NCI-H1048 (cell line): ENCODE measurements at places on chromosomes 6 and 20.

DNA sequence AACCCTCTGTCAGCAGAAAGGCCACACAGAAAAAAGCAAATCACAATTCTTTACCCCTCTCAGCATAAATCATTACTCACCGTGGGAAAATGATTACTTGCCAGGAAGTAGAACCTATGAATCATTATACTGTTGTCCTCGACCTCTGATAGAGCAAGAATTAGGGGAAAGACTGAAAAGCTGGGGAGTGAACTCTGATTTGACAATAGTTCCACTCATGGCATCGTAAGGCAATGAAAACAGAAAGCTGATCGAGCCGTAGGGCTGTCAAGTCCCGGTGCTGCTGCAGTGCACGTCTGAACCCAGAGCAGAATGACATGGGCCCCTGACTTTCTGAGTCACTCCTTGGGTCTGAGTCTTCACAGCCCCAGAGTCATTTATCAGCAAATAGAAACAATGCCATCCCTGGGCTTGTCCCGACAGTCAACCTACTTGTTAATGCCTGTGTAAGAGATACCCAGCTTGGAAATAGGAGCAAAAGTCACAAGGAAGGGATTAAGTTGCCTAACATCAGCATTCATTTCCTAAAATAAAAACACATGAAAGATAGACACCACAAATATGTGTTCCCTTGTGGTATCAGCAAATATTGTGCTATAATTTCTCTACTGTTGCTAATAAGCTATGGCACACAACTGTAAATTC is 224.8 kb upstream of the MARCKS start:
- DNase-seq: no peak

GRCh38 chr6:56033401-56033800 is 158.0 kb upstream of the BMP5 start:
- no peak for DNase-seq

GRCh38 chr20:23566199-23566932 is 1.9 kb downstream of the CST9L start:
- no peak for DNase-seq

GRCh38 chr6:149136913-149137286 is 180.6 kb upstream of the TAB2 start:
- no peak for DNase-seq

DNA sequence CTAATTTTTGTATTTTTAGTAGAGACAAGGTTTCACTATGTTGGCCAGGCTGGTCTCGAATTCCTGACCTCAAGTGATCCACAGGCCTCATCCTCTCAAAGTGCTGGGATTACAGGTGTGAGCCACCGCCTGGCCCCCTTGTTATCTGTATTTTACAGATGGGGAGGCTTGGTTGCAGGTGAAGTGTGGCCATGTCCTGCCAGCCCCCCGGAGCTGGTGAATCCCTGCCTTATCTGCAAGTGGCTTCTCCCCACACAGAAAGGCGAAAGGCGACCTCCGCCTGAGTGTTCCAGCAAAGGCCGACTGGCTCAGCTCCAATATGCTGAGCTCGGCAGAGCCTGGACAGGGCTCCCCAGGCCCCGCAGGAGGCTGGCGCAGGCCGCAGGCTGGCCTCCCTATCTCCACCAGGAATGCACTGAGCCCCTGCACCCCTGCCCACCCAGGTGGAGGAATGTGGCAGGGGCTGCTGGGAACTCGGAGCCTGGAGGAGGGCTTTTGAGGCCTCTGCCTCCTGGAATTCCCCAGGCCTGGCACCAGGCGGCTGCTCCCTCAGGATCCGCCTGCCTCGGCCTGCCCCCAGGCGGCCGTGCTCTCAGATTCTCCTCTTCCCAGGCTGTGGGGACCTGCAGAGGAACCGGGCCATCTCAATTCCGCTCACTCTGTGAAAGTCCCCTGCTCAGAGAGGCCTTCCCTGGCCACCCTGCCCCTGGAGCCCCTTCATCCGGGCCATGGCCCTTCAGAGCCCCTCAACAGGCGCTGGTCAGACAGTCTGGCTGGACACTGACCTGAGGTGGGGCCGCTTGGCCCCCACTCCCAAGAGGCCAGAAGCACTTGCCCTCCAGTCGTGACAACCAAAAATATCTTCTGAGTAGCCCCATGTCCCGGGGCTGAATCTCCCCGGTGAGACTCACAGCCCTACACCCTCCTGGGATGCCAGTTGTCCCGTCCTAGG is 9.3 kb upstream of the LAMA5 start:
- no peak for DNase-seq

DNA sequence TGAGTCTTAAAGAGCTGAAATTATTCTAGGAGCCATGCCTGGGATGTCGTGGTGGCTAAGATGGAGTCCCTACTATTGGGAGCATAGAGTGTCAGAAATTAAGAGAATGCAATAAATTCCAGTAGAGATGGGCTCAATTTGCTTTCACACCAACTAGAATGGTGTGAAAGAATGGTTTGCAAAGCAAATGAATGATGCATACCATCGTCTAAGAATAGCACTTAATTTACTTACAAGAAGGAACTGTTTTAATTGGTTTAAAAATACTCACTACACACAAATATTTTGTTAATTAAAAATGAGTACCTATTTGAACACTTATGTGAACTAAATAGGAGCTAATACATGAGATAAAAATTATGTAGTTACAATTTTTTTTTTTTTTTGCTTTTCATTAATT is 132.6 kb downstream of the GMPR start:
- no peak for DNase-seq

- no peak for DNase-seq
These were observed 239.6 kb downstream of the ERMARD start for GRCh38 chr6:169991031-169991390.

GRCh38 chr6:118710616-118711015 is 59.2 kb upstream of the CEP85L start:
- no peak for DNase-seq

GRCh38 chr6:34487536-34487935 is 21.7 kb downstream of the PACSIN1 start:
- DNase-seq: no peak

- DNase-seq: peak; percentile 22
These were observed 62.0 kb downstream of the HIVEP2 start for GRCh38 chr6:142883011-142883410.

- DNase-seq: no peak
These were observed 22.9 kb upstream of the NOL4L start for GRCh38 chr20:32607727-32608663.

DNA sequence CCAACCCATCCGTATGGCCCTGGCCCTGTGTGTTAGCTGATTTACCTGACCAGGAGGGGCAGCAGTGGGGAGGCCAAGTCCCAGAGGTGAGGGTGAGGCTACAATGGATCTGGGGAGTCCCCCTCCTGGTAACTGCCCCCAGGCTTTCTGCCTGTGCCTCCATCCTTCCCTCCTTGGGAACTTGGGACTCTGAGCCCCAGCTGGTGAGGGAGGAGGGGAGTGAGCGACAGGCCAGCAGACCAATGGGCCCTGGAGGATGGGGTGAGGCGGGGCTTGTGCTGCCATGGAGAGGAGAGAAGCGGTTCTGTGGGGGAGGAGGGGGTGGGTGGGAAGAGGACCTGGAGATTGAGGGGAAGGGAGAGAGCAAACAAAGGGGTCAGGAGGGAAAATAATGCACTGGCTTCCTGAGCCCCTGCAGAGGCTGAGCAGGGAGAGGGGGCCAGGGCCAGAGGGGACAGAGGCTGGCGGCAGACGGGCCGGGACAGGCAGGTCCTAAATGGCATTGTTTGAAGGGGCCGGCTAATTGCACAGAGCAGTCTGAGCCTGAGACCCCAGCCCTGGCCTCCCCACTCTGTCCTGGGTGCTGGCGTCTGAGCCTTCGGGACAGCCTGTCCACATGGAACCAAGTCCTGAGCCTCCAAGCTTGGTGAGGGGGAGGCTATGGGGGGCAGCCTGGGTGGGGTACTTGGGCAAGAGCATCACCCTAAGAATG is 17.5 kb downstream of the DNMT3B start:
- DNase-seq: no peak

DNA sequence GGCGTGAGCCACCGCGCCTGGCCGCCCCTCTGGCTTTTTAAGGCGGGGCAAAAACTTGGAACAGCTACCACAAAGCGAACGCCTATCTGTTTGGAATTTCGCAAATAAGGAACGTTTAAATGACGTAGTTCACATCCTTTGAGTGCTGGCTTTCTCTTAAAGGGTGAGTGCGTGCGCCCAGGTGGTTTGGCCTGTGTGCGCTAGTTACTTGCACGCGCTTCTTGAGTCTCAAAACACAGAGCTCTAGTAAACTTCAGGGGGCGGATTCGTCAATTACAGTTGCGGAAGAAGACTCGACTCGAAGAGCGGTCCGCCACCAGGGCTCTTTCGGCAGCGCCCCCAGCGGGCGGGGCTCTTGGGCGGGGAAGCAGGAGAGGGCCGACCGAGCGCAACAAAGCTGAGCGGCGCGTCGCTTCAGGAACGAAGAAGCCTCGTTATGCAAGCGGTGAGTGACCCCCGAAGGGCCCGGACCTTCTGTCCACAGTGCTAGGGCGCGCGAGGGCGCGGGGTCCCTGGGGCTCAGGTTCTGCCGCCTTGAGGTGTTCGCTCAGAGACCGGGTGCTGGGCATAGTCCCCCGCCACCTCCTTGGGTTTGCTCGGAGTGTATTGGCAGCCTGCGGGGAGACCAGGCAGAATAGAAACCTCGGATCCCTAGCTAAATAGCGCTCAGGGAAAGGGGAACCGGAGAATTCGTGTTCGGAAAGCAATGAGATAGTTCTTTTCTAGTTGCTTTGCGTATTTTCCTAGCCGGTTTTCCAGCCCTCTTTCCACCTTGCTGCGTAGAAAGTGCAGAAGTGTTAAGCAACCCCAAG is at the start of gene SYCP2L:
SYCP2L (plus strand) TSS at position 362 of the 812 bp plus-strand sequence; CDS start at position 437, 75 bp downstream.
- DNase-seq: no peak

GRCh38 chr6:30494291-30494861 is 5.1 kb downstream of the HLA-E start:
- DNase-seq: no peak

DNA sequence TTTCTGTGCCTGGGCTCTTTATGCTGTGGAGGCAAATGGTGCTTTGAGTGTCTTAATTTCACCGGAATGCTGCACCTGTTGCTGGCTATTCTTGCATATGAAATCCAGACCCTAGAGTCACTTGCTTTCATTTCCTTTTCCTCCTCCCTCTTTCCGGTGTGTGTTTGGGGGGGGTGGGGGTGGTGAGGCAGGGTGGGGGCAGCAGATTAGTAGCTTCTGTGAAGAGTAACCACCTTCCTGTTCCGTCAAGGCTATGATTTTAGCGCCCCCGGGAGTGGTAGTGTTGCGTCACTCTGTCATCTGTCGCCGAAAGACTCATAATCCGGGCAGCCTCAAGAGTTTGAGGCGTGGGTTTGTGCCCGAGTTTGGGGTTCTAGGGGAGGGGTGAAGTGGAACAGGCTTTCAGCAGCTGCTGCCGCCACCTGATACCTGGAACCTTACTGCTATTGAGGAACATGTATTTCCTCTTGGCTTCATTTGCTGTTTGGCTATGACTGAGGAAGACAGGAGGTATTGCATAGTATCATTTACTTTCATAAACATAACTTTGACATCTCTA is 49.1 kb downstream of the UTRN start:
- no peak for DNase-seq

DNA sequence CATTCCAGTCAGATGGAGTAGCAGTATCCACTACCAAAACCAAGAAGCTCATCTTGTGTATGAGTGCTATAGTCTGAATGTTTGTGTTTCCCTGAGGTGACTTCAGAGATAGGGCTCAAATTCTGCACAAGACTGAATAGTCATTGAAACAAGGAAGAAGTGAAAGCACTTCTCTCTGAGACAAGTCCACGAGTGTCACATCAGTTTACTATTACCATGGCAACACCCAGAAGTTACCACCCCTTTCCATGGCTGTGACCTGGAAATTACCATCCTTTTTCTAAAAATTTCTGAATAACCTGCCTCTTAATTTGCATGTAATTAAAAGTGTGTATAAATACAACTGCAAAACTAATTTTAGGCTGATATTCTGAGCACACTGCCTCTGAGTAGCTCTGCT is 682.1 kb upstream of the ADGRB3 start:
- DNase-seq: no peak

GRCh38 chr6:84618046-84618752 is 146.2 kb downstream of the TBX18 start:
- DNase-seq: no peak

- no peak for DNase-seq
These were observed 220.2 kb upstream of the EXOC2 start for GRCh38 chr6:912871-913835.

- DNase-seq: no peak
These were observed 103.5 kb upstream of the AKAP12 start for GRCh38 chr6:151136141-151136755.

GRCh38 chr6:12030993-12031550 is 19.0 kb downstream of the HIVEP1 start:
- no peak for DNase-seq

DNA sequence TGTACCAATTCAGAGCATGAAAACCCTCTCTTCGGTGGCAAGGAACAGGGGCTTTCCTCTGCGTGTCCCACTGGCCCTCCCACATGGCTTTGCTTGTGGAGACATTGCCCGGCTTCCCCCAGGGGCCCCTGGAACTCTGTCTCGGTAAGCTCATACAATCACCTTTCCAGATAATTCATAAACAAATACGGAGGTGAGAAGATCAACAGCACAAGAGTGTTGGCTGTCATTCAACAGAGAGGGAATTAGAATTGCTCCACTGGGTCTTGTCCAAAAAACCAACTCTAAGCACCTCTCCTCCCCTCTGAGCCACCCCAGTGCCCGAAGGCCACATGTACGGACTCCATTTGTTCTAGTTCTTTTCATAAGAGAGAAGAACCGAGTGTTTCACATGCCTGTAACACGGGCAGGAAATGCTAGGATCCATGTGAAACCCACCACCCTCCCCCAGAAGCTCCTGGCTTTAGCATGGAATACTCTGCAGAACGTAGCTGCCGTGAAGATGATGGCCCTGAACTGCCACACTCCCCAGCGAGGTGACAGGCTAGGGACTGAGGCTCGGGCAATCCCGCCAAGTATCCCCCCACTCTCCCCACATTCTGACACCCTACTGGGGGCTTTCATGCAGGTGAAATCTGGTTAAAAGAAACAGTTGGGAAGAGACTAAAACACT is 24.6 kb upstream of the FOXC1 start:
- DNase-seq: no peak

DNA sequence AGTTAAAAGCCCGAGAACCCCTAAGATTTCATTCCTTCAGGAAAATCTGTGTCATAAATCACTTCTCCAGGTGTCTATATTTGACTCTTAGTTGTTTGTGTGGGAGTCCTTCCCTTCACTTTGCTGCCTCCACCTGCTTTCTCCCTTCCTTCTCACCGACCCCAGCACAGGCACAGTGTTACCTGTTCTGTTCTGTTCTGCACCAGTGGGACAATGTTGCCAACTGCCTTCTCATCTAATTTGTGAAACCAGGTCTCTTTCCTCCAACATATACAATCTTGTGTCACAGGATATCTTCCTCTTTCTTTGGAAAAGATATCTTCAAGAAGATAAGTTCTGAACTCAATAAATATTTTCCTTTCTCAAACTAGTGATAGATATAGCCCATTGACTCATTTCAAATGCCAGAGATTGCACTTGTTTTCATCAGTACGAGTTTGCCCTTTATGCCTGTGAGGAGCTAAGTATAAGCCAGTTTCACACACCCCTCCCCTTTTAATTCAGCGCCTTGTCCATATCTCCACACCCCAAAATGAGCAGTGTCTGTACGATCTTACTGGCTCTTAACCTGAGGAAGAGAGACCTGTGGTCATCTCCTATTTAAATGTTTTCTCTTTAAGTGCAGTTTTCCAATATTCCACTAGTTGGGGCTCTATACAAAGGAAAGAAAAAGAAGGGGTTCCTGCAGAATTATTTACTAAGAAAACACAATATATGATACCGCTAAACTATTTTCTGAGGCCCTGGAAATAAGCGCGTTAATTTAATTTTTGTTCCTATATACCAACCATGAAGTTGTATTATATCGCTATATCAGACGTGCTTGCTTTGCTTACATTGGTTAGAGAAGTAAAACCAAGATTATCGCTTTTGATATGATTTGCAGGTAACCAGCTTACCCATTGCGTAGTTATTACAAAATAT is 81.6 kb upstream of the PREP start:
- DNase-seq: no peak

GRCh38 chr6:4135665-4136353 is 434 bp upstream of the ECI2 start:
- DNase-seq: peak; percentile 88
